NCI-H1048 (cell line): ENCODE measurements at places on chromosomes 16 and 17.

DNA sequence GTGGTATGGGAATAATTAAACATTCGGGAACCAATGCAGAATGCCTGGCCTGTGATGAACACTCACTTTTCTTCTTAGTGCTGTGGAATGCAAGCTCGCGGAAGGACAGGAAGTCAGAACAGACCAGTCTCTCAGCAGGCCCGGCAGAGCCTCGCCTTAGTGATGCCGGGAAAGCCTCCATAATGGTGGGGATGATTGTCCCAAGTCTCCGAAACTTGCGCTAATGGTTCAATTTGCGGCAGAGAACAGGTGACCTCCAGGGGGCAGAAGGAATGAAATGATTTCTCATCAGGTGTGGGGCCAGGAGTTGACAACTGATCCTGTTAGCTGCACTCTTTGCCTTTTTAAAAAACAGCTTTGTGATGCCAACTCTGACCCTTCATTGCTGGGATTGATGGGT, 170.6 kb downstream of the GSG1L start:
- no peak for DNase-seq

DNA sequence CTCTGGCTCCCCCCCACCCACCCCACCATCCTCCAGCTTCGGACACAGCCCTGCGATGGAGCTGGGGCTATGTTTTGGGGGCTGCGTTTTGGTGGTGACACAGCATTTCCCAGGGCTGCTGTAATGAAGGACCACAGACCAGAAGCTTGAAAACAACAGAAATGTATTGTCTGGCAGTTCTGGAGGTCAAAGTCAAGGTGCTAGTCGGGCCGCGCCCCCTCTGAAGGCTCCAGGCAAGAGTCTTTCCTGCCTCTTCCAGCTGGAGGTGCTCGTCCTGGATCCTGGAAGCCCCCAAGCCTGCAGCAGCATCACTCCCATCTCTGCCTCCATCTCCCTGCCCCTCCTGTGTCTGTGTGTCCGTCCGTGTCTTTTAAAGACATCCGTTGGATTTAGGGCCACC, 50.8 kb downstream of the TBC1D16 start:
- no peak for DNase-seq

GRCh38 chr16:65781363-65781762, 585.1 kb upstream of the CDH5 start:
- no peak for DNase-seq

- DNase-seq = no peak
These were observed 1.7 kb upstream of the ANKRD13B start for GRCh38 chr17:29591146-29591736.

DNA sequence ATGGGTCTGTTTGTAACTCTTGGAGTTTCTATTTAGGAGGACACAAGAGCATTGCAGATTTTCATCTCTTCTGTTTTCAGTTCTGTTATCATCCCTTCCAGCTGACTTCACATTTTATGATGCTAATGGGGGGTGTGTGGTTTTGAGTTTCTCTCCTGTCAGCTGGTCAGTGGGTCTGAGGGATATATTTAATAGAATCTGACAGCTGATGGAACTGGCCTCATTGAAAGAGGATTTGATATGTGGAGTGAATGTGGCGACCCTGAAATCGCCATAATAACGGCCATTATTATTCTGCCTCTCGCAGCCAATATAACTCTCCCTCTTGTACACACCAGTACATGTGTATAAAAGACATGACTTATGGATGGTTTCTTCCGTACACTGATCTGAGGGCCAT, 128.1 kb downstream of the SALL1 start:
- no peak for DNase-seq

DNA sequence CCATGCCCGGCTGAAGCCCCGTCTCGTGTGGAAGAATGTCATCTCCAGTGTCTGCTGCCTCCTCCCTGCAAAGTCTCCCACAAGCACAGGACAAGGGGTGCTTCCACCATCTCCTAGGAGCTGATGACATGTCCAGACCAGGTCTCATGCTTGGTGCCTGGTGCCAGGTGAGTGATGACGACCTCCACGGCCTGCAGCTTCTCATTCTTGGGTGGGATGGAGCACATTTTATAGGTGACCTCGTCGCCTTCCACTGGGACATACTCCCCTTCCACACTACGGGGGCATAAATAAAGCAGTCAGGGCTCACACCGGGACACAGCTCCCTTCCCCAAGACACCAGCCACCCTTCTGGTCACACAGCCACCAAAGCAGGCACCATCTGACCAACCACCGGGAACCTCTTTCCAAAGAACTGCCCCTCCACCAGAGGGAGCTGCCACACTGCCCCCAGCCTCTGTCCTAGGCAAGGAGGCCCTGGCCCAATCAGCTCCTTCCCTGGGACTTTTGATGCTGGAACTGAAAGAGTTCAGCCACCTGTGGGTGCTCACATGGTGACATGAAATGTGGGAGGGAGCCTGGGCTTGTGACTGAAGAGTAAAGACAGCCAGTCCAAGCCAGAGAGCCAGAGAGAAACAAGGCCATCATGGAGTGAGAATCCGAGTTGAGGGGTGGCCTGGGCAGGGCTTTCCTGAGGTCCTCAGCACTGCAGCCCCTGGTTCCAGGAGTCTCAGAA, 13.6 kb downstream of the CARHSP1 start:
- DNase-seq = no peak

DNA sequence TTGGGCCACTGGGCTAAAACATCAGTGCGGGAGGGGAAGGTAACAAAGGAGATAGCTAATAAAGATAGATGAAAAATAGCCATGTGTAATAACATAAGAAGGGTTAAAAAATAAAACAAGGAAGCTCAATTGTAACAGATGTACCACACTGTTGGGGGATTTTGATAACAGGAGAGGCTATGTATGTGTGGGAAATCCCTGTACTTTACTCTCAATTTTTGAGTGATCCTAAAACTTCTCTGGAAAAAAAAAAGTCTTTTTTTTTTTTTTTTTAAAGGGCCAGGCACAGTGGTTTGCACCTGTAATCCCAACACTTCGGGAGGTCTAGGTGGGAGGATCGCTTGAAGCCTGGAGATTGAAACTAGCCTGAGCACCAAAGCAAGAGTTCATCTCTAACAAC, 1.9 kb upstream of the MMD start:
- DNase-seq = no peak
